ENCODE measurements at places on chromosomes 6 and 20.
A peak's percentile ranks its signal among the peaks of the same experiment; 100 is the strongest.

GRCh38 chr6:138555421-138555988 lies 56.2 kb upstream of the NHSL1 start:
- DNase-seq: no peak

- DNase-seq: no peak
Observed at GRCh38 chr6:30681766-30682142, 4.7 kb downstream of the PPP1R18 start.

DNA sequence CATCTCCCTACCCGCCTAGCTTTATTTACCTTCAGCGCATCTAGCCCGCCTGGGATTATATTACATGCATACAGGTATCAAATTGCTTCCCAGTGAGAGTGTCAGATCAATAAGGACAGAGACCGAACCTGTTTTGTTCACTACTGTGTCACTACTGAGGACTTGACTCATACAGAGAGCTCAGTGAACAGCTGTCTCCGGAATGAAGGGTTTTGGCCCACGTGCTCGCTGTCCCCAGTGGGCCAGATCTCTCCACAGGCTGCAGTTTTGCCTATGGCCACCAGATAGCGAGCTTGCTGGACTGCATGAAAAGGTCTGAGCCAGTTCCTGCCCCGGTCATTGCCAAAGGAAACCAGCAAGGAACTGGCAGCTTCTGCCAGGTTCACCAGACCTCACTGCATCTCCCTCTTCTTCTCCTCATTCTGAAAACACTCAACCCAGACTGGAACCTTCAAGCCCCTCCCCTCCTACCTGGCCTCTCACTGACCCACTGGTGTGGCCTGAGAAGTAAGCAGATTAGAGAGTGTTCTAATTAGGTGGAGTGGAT lies 150.8 kb downstream of the ZMYND8 start:
- peak; percentile 78 for DNase-seq

- DNase-seq: no peak
Observed at GRCh38 chr6:11013721-11014070, 30.4 kb downstream of the ELOVL2 start.

- peak; percentile 54 for DNase-seq
Observed at GRCh38 chr6:70363741-70364493, 49.4 kb upstream of the FAM135A start.
